ENCODE measurements at places on chromosomes 6 and 20.

- peak; percentile 15 for DNase-seq
Measured at GRCh38 chr20:478010-478948, 15.9 kb upstream of the TBC1D20 start.

- DNase-seq, result no peak
Measured at GRCh38 chr20:24158281-24158680, 169.7 kb upstream of the GGTLC1 start.

DNA sequence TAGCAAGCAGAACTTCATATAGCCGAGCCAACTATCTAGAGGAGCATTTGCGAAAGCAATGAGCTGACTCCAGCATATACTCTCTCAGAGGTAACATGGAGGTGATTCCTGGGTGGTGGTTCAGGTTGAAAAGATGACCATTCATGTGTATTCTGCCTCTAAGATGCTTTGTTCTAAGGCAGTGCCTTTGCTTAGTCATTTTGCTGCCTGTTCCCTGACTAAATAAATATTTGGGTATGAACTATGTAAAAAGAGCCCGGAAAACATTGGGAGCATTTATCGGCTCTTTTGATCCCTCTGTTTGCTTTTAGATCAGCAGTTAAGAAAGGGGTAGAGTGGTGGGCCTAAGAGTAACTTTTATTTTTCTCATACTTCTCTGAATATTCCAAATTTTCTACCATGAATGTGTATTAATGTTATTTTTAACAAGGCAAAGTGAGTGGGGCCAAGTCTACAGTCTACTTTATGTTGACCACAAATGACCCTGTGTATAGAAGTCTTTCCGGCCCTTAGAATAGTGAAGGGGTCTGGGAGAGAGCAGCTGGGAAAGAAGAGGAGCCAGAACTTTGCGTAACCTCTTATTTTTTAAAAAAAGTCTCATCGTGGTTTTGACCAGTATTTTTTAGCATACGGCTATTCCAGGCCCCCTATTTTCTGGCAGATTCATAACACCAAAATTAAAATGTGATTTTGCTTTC lies 206.5 kb upstream of the EYA4 start:
- DNase-seq, result no peak

GRCh38 chr6:159110013-159110412 lies 59.2 kb upstream of the FNDC1 start:
- peak; percentile 44 for DNase-seq

GRCh38 chr6:64012351-64013001 lies 376.9 kb downstream of the PHF3 start:
- DNase-seq, result no peak

GRCh38 chr6:14537030-14537429 lies 419.5 kb downstream of the CD83 start:
- no peak for DNase-seq

DNA sequence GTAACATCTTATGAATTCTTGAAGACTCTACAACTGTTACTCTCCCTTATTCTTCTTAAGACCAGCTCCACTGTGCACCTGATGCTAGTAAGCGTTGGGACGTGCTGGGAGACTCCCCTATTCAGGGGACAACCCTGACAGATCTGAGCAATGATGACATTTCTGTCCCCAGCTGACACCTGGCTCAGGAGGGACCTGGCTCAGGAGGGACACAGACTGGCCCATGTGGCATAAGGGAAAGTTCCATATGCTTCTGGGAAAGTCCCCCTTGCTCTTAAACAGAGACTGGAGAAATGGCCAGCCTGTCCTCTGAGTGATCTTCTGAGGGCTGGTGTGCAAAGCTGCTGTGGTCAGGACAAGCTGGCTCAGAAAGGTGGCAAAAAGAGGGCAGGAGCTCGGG lies 10.0 kb upstream of the CD93 start:
- no peak for DNase-seq

DNA sequence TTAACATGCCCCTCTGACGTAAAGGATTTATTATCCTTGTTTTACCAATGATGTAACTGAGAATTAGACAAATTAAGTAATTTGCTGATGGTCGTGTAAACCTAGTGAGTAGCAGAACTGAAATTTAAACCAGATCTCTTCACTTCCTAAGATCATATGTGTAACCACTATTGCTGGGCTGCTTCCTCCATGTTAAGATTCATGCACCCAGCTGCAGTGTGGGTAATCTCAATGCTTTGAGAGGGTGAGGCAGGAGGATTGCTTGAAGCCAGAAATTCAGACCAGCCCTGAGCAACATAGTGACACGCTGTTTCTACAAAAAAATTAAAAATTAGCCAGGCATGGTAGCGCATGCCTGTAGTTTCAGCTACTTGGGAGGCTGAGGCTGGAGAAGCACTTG lies 97.9 kb downstream of the L3MBTL3 start:
- DNase-seq, result no peak

DNA sequence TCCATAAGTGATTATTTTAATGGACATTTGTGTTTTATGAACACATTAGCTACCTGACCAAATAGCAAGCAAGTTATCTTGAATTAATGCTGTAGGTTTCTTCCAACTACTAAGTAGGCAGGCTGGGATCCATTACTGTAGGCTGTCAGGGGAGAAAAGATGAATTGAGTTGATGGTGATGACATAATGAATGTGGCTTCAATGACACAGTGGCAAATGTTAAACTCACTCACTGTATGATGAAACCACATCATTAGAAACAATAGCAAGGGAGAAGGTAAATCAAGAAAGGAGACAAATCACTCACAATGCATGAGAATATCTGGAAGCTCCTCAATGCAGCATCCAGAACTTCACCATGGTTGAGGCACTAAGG lies 529.7 kb upstream of the CITED2 start:
- no peak for DNase-seq

- no peak for DNase-seq
Measured at GRCh38 chr6:161401587-161402309, 127.9 kb upstream of the AGPAT4 start.

GRCh38 chr20:34459209-34459897 lies 56.9 kb upstream of the DYNLRB1 start:
- no peak for DNase-seq

Data from AG08395 (cell line).